Activated CD8-positive, alpha-beta memory T cell treated with anti-CD3 and anti-CD28 coated beads for 4 hours (primary cell): ENCODE measurements at places on chromosomes 4 and X.

DNA sequence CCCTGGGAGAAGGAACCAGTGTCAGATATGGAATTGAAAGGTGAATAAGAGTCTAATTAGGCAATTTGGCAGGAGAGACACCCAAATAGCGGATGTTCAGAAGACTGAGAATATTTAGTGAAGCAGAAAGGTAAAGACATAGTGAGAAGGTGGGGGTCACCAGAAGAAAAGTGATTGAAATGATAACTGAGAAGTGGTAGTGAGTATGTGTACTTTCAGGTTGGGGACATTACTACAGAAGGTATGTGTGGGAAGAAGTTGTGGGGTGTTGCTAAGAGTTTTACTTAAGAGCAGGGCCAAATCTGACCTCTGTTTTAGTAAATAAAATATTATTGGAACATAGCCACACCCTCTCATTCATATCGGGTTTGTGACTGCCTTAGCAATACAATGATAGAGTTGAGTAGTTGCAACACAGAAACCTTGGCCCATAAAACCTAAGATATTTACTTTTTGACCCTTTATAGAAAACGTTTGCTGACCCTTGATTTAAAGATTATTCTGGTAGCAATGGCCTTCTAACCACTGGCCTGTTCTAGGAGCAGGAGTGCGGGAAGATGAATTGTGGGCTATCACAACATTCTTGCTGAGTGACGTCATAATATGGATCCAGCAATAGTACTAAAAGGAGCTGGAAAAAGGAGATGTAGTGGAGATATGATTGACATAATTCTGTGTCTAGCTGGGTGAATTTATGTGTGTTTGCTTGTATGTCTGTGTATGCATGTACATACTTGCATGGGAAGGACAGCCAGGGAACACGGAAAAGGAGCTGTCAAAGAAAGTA, 115.3 kb downstream of the HS3ST1 start:
- no peak for DNase-seq

DNA sequence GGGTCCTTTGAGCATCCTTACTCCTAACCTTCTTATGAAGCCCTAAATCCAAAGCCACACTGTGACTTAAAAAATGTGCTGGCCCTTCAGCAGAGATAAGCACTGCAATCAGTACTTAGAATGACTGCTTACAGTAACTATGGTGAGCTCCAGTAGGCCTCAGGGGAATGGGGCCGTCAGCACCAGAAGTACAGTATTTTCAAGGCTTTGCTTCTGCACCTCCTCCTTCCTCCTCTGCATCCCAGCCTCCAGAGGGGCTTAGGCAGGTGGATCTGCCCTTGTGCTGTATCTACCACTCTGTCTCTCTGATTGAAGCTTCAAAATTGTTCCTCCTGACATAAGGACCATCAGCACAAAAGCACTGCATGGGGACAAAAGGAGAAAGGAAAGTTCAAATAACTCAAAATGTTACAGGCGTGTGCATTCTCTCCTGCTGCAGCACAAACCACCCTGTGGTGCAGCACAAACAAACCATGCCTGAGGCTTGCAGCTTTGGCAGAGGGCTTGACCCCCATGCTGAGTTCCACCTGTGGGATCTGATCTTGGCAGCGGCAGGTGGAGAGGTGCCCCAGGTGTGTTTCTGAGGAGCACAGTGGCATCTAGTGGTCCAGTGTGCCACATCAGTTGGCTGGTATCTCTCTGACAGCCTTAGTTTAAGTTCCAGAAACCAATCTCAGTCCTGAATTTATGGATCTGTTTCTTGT, 164.7 kb downstream of the SOWAHB start:
- no peak for DNase-seq

- DNase-seq: no peak
Measured at GRCh38 chr4:127856813-127857447, 23.8 kb upstream of the PLK4 start.

- DNase-seq: no peak
Measured at GRCh38 chr4:101643186-101643837, 147.2 kb upstream of the BANK1 start.

DNA sequence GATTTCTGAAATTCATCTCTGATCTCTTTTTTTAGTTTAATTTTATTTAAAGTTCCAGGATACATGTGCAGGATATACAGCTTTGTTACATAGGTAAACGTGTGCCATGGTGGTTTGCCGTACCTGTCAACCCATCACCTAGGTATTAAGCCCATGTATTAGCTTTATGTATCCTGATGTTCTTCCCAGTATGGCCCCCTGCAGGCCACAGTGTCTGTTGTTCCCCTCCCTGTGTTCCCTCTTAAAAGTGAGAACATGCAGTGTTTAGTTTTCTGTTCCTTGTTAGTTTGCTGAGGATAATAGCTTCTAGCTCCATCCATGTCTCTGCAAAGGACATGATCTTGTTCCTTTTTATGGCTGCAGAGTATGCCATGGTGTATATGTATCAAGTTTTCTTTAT, 153.2 kb downstream of the RAPGEF2 start:
- DNase-seq: no peak

GRCh38 chr4:52546449-52546848, 112.7 kb downstream of the USP46 start:
- no peak for DNase-seq
